ENCODE measurements at places on chromosomes 12 and 14.
A peak's percentile ranks its signal among the peaks of the same experiment; 100 is the strongest.

GRCh38 chr14:103001651-103002396 lies 55.5 kb downstream of the CDC42BPB start:
- DNase-seq, result no peak

DNA sequence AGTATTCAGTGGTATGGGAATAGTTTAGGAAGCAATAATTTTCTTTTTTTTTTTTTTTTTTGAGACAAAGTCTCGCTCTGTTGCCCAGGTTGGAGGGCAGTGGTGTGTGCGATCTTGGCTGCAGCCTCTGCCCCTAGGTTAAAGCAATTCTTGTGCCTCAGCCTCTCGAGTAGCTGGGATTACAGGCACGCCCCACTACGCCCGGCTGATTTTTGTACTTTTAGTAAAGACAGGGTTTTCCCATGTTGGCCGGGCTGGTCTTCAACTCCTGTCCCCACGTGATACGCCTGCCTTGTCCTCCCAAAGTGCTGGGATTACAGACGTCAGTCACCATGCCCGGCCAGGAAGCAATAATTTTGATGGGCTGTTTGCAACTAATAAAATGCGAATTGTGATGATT lies 62.1 kb downstream of the ATG14 start:
- no peak for DNase-seq

GRCh38 chr14:101072070-101072469 lies 168.5 kb upstream of the RTL1 start:
- no peak for DNase-seq

- DNase-seq, result no peak
Measured at GRCh38 chr14:85413836-85414526, 116.0 kb upstream of the FLRT2 start.

DNA sequence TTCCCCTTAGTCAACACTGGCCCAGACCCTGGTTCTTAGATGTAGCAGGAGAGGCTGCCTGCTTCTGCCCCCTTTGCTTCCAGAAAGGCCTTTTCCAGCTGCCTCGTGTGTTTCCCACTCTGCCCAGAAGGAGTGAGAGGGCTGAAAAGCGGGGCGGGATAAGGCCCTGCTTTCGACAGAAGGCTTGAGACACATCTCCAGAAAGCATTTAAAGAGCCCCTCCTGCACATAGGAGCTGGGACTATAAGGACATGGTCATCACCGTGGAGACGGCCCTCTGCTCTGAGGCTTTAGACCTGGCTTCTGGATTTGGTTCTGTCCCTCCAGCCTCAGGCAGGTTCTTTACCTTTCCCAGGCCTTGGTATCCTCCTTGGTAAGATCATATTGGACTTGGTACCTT lies 11.9 kb downstream of the CALM1 start:
- DNase-seq, result no peak

DNA sequence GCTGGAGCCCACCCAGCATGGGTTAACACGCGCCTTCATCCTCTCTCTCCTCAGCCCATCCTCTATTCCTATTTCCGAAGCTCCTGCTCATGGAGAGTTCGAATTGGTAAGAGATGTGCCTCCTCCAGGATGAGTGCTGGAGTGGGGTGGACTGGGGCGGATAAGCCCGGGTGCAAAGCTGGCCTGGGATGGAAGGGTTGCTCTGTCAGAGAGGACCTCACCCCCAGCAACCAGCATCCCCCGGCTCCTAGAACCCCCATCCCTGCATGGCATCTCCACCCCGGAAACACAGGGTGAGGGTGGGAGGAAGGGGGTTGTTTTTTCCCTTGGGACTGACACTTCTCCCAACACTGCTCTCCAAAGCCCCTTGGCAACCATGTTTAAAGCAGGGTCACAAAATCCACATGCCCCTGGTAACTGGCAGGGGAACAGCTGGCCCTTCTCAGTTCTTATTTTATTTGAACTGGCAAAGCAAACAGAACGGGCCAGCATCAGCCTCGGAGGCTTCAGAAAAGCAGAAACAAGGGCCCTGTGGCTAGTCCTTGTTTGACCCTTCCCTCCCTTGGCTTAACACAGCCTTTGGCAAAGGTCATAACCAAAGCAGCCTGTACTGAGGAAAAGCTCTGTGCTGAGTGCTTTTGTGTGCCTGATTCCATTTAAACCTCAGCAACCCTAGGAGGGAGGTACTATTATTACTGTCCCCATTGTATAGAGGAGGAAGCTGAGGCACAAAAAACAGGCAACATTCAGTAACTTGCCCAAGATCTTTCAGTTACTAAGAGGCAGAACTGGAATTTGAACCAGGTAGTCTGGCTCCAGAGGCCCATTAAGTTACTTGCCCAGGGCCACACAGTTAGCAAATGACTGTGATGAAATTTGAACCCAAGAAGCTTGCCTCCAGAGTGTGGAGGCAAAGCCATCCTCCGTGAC lies 4.2 kb downstream of the GSTZ1 start:
- DNase-seq, result no peak

- peak; percentile 61 for DNase-seq
Measured at GRCh38 chr12:51393676-51394545, 2.7 kb upstream of the GALNT6 start.

DNA sequence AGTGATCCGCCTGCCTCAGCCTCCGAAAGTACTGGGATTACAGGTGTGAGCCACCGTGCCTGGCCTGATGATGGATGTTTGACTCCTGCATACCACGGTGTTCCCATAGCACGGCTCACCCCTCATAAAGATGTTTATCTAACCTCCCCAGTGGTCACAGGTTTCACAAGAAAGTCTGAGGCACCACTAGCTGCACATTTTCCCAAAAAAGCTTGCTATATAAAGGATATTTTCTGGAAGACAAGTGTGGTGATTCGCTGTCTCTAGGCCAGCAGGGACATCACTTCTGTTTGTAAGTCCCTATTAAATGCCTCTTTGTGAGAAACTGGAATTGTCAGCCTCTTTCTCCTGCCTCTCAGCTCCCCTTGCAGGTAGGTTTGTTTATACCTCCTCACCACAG lies 18.3 kb downstream of the PLEK2 start:
- no peak for DNase-seq

DNA sequence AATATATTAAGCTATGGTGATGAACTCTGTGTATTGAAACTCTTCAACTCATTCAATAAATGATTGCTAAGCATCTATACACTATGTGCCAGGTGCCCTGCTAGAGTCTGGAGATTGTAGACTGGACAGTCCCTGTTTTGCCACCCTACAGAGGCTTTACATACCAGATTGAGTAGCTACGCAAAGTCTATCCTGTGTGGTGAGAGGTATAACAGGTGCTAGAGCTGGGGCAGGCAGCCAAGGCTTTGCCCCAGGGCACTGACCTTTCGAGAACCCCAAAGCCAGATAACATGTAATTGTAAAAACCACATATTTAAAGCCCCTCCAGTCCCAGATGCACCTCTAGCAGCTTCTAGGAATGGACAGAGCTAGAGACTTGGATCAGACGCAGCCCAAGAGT lies 52.8 kb downstream of the PPM1H start:
- DNase-seq, result no peak

DNA sequence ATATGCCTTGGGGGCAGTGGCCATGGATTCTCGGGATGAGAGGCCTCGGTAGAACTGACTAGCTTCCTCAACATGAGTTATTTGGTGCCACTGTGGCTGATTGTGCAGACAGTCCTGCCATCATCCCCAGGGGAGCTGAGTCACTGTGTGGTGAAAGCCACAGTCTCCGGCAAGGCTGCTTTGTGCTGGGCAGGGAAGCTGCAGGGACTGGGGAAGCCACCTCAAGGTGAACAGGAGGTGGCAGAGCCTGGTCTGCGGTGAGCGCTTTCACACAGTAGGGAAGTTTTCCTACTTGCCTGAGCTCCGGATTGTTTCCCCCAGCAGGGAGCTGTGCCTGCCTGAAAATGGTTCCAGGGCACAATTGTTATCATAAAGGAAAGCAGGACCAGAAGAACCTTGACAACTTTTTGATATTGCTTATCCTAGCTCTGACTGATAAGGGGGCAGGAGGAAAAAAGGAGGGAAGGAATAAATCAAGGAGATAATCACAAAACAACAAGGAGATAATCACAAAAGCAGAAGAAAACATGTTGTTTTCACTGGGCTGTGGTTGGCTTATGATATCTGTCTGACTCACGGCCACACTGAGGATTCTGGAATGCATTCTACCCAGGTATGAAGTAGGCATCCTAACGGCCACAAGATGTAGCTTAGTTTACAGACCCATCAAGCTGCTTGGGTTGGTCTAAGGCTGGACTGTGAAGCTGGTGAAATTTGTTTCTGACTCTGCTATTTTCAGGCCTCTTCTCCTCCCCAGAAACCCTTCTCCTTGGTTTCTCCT lies 32.2 kb upstream of the GNG2 start:
- DNase-seq, result peak; percentile 77

- no peak for DNase-seq
Measured at GRCh38 chr12:16269946-16270345, 7.5 kb downstream of the SLC15A5 start.

GRCh38 chr12:100986595-100987547 lies 192.3 kb downstream of the ANO4 start:
- DNase-seq, result no peak

DNA sequence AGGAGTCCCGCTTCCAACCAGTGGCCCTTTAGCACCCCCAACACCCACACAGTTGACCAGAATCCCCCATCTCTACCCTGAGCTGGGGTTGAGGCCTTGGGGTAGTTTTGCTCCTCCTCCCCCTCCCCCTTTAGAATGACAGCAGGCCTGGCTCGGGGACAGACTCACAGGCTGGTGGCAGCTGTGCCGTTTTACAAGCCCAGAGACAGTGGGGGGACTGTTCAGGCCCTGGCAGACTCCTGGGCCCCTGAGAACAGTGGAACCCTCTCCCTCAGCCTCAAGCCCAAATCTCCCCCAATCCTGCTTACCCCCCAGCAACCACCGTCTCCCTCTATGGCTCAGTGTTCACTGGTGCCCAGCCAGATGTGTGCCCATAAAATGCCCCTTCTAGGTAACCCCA lies 10.1 kb downstream of the TMEM119 start:
- DNase-seq, result no peak

GRCh38 chr14:79325557-79325956 lies 885.7 kb downstream of the DIO2 start:
- DNase-seq, result no peak

- no peak for DNase-seq
Measured at GRCh38 chr14:80924365-80925103, 17.0 kb downstream of the CEP128 start.

GRCh38 chr12:104299842-104300481 lies 3.6 kb upstream of the EID3 start:
- DNase-seq, result no peak

GRCh38 chr12:53221203-53222080 lies 10.6 kb downstream of the RARG start:
- peak; percentile 67 for DNase-seq

DNA sequence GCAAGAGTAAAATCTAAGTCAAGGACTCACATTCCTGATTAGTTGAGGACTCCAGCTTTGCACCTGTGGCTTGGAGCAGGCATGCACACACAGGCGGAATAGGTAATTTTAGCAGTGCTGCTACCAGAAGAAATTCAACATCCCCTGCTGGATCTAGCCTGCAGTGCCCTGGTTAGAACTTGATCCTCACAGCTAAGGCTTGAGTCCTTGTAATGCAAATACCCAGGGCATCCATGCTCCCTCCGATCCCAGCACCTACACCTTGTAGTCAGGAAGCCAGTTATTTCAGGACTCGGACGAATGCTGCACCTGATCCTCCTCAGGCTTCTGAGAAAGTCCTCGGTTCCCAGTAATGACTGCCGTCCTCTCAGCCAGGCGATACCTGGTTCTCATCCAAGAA lies 309.0 kb upstream of the AMIGO2 start:
- DNase-seq, result no peak

DNA sequence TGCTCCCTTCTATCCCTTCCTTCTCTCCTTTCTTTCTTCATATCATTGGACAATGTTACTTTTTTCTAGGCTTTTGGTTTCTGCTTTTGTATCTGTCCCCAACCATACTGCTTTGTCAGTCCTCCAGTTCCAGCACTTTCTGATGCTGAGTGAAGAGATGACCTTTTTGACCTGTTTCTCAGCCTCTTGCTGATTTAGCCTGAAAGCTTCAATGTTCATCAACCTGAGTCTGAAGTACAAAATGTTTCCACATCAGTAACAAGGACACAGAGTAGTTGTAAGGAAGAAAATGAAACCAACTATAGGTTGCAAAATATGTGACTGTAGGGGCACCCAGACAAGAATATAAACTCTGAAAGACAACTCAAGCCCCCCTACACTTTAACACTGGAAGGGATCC lies 25.2 kb upstream of the AKAP6 start:
- no peak for DNase-seq

DNA sequence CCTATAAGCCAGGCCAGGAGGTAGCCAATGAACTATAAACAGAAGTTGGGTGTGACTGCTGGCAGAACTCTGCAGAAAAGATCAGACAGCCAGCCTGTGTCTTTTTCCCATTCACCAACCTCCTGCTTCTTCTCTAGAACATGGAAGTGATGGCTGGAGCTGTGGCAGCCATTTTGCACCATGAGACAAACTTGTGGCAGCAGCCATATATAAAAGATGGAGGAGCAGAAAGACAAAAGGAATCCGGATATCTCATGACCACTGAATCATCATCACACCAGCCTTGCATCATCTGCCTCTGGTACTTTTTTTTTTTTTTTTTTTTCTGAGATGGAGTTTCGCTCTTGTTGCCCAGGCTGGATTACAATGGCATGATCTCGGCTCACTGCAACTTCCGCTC lies 8.7 kb downstream of the BEGAIN start:
- DNase-seq, result no peak

- DNase-seq, result no peak
Measured at GRCh38 chr14:61780125-61780524, 17.9 kb downstream of the SNAPC1 start.

- no peak for DNase-seq
Measured at GRCh38 chr12:46663318-46663717, 162.5 kb downstream of the SLC38A4 start.

DNA sequence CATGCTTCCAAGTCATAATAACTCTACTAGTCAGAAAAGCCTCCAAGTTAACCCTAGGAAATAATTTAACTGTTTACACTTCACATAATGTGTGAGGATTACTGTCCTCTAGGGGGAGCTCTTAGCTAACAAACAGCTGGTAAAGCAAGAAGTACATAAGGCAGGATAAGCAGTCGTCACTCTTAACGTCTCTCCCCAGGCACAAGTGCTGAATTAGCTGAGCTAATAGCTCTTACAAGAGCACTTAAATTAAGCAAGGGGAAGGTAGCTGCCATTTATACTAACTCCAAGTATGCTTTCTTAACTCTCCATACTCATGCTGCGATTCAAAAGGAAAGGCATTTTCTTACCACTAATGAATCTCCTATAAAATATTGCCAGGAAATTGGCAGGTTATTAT lies 79.3 kb upstream of the TSPAN11 start:
- peak; percentile 8 for DNase-seq

All from activated naive CD8-positive, alpha-beta T cell treated with anti-CD3 and anti-CD28 coated beads, Interleukin-2, amount 50 U/mL, for 24 hours (primary cell).